ENCODE measurements at places on chromosomes 16 and 17. TPM values are rescaled to one million over a fixed set of nuclear protein-coding genes. Genes with fewer than 3 reads are reported as not detected.

The CLEC3A gene
- polyA plus RNA-seq, result not detected

The OR4D1 gene
- polyA plus RNA-seq, result 0.10 TPM

GRCh38 chr17:73262676-73263642 is 1.3 kb upstream of the CPSF4L start:
- no peak for DNase-seq

- no peak for DNase-seq
Observed at GRCh38 chr16:75899163-75899562, 172.9 kb upstream of the CPHXL start.

The KRT16 gene
- polyA plus RNA-seq, result not detected

Measured in left kidney (tissue), 8 donors.